ENCODE measurements at places on chromosomes 5 and 9. TPM values are rescaled to one million over a fixed set of nuclear protein-coding genes. Genes with fewer than 3 reads are reported as not detected.

DNA sequence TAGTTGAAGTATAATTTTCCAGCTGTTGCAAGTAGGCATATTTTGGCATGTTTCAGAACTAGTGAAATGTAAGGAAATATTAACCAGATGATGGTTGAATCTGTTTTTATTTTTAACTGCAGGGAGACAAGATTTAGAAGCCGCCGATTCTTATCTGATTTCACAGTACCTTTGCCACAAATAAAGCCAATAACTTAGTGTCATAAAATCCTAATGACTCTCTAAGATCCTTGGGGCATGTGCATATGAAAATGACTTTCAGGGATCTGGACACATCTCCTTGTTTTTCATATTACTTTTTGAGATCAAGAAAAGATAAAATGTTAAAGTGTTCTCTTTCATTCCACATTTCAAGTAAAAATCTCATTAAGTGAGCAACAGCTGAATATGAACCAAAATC is 125.8 kb upstream of the CNTLN start:
- no peaks in the 10 kb centered on the region for H3K36me3 ChIP-seq
- H3K27ac ChIP-seq: no peak overlapping the region
- peaks cover 3% of the 10 kb centered on the region for H3K27me3 ChIP-seq
- no peaks in the 10 kb centered on the region for H3K4me1 ChIP-seq
- no peak overlapping the region for H3K4me3 ChIP-seq

DNA sequence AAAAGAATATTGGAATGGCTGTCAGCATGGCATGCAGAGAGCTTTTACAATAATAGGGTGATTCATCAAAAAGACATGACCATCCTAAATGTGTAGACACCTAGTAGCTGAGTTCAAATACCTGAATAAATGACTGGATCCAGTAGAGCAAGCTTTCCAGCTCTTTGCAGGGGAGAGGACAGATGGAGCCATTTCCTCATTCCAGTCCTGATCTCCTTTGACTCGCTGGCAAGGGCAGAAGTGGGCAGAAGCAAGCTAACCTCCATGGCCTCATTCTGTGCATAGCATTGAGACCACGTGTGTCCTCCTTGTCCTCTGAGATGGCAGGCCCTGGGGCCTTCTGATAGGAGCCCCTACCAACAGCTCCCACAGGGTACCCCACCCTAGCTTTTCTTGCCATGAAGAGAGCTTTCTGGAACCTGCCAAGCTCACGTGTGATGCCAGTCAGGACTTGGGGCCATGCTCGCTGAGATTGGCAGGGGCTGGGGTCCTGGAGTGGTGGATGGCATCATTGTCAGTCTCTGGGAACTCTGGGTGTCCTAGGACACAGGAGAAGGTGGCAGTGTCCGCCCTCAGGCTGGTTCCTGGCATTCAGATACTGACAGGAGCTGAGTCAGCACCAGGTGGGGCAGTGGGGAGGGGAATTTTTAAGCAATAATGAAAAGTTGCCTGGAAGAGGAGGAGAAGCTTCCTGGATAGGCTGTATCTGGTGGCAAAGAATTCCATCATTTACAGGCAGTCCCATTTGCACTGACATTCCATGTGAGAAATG is 33.6 kb downstream of the WWC1 start:
- H3K4me1 ChIP-seq: peaks cover 28% of the 10 kb centered on the region
- no peak for DNase-seq
- no peaks in the 10 kb centered on the region for H3K27me3 ChIP-seq
- no peaks in the 10 kb centered on the region for H3K36me3 ChIP-seq
- peak overlapping the region; percentile 61 for H3K27ac ChIP-seq
- H3K4me3 ChIP-seq: no peak overlapping the region

GRCh38 chr5:55445791-55446190 is 89.0 kb downstream of the PLPP1 start:
- no peaks in the 10 kb centered on the region for H3K27me3 ChIP-seq
- peaks cover 2% of the 10 kb centered on the region for H3K36me3 ChIP-seq
- H3K4me1 ChIP-seq: no peaks in the 10 kb centered on the region
- no peak for DNase-seq
- H3K4me3 ChIP-seq: no peak overlapping the region

GRCh38 chr5:58670582-58670981 is 87.7 kb downstream of the RAB3C start:
- no peaks in the 10 kb centered on the region for H3K27me3 ChIP-seq
- H3K4me3 ChIP-seq: no peak overlapping the region
- H3K4me1 ChIP-seq: no peaks in the 10 kb centered on the region
- no peak for DNase-seq
- no peak overlapping the region for H3K27ac ChIP-seq
- H3K36me3 ChIP-seq: no peaks in the 10 kb centered on the region

GRCh38 chr5:13378091-13378490 is 566.4 kb downstream of the DNAH5 start:
- H3K27me3 ChIP-seq: no peaks in the 10 kb centered on the region
- H3K4me1 ChIP-seq: no peaks in the 10 kb centered on the region
- H3K27ac ChIP-seq: no peak overlapping the region

GRCh38 chr5:42950116-42950455 is 90.0 kb downstream of the ANXA2R start:
- DNase-seq: no peak
- H3K4me1 ChIP-seq: no peaks in the 10 kb centered on the region
- H3K4me3 ChIP-seq: no peak overlapping the region
- peaks cover 3% of the 10 kb centered on the region for H3K27me3 ChIP-seq
- no peaks in the 10 kb centered on the region for H3K36me3 ChIP-seq

DNA sequence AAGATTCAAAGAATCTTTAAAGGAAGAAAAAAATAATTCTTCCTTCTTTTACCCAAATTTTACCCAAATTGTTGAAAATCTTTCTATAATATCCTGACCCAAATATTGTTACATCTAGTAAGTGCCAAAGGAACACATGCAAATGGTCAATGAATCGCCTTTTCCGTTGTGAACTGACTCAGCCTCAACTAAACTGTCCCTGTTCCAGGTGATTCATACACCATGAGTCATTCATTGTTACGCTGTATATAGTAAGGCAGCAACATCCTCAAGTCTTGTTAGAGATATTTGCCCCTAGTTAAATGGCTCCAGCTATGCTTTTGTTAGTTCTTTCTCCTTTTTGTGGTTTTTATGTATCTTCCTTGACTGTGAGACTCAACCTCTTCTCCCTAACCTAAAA is 9.7 kb downstream of the PTGER4 start:
- no peak overlapping the region for H3K27ac ChIP-seq
- no peaks in the 10 kb centered on the region for H3K4me1 ChIP-seq
- no peaks in the 10 kb centered on the region for H3K27me3 ChIP-seq
- H3K4me3 ChIP-seq: no peak overlapping the region
- DNase-seq: no peak

GRCh38 chr9:132166599-132166998 is 4.7 kb downstream of the NTNG2 start:
- DNase-seq: no peak
- H3K27ac ChIP-seq: no peak overlapping the region
- H3K4me1 ChIP-seq: peaks cover 18% of the 10 kb centered on the region
- peaks cover 7% of the 10 kb centered on the region for H3K27me3 ChIP-seq
- H3K4me3 ChIP-seq: no peak overlapping the region

DNA sequence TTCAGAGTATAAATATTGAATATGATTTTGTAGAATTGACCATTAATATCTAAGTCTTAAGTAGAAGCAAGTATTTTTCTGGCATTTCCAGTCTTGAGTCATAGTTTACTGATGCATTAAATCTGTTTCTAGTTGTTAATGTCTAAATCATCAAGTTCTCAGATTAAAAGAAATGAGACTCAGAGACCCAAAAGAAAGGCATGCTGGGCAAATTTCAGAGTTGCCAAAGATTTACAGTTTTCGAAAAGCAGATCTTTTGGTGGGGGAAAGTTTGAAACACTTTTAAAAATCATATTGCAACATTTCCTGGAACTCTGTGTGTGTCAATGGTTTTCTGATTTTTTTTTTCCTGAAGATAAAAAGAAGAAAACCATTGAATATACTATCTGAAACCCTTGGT is 60.9 kb downstream of the ANKRD55 start:
- H3K4me1 ChIP-seq: no peaks in the 10 kb centered on the region
- no peaks in the 10 kb centered on the region for H3K36me3 ChIP-seq
- H3K27me3 ChIP-seq: no peaks in the 10 kb centered on the region

The SLCO4C1 gene
- total RNA-seq: 29.4 TPM

Measured in liver (tissue), 10 donors.